ENCODE measurements at places on chromosomes 16 and 17. TPM values are rescaled to one million over a fixed set of nuclear protein-coding genes. Genes with fewer than 3 reads are reported as not detected.

- H3K4me3 ChIP-seq, result peak within 1 kb of the TSS; percentile 71
- peak; percentile 19 for DNase-seq
- H3K4me1 ChIP-seq, result peaks cover 5% of the 10 kb centered on the region
Observed at GRCh38 chr17:62627219-62627903, at the start of gene MRC2. Gene MRC2, plus strand, starts transcription at chr17:62627670. Its CDS starts 133 bp downstream, at chr17:62627803.

DNA sequence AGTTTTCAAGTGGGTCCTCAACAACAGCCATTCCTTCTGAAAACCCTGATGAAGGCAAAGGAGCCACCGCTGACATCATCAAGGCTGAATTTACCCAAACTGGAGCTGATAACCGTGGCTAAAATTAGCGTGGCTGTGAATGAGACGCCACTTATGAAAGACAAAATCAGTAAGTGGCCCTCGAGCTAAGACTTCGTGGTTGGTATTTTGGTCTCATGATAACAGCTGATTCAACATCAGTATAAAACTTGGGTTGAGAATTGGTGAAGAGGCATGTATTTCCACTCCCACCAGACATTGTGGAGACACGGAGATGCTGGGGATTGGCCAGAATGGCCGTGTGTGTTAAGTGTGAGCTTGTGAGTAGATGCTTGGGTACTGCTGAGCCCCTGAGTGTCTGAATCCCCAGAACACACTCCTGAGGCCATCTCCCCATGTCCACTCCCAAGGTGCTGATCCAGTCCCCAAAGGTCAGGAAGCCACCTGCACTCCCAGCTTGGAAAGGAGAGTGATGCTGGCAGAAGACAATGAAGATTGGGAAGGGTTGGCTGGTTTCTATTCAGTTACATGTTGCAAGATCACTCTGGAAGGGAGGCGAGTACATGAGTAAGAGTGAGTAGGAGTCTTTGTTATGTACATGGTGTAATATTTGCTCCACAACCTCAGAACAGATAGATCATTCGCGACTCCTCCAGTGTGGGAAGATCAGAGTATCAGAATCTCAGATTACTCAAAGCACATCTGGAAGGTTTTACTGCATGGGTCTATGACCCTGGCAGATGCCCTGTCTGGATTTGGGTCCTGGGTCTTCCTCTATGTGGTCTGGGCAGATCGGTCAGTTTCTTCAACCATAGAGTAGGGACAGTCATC, 207.7 kb downstream of the HS3ST3A1 start:
- no peaks in the 10 kb centered on the region for H3K4me1 ChIP-seq
- H3K4me3 ChIP-seq, result no peak overlapping the region
- no peak for DNase-seq
- no peak overlapping the region for H3K27ac ChIP-seq
- no peaks in the 10 kb centered on the region for H3K27me3 ChIP-seq

DNA sequence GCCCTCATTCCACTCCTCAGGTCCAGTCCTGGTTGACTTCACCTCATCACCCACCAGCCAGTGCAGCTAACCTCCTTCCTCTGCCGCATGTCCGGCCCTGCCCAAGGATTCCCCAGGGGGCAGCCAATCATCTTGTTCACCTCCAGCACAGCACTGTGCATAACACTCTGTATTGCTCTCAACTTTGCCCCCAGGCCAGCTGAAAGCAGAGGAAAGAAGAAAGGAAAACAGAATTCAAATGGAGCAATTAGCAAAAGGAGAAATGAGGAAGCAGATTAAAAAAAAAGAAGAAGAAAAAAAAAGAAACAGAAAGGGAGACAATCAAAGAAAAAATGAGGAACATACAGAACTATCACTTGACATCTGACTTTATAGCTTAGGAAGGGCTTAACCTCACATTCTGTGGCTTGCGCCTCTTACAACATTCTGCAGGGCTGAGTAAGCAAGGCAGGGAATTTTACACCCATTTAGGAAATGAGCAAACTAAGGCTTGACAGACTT, 26.1 kb downstream of the GAS7 start:
- H3K27me3 ChIP-seq, result peaks cover 15% of the 10 kb centered on the region
- no peaks in the 10 kb centered on the region for H3K36me3 ChIP-seq
- H3K4me1 ChIP-seq, result no peaks in the 10 kb centered on the region
- H3K4me3 ChIP-seq, result no peak overlapping the region
- no peak overlapping the region for H3K27ac ChIP-seq
- no peak for DNase-seq

Gene UTS2R
- total RNA-seq, result not detected

GRCh38 chr17:78239489-78239931, 8.1 kb downstream of the TMEM235 start:
- H3K27me3 ChIP-seq, result peaks cover 14% of the 10 kb centered on the region
- no peak overlapping the region for H3K4me3 ChIP-seq
- DNase-seq, result no peak
- H3K4me1 ChIP-seq, result no peaks in the 10 kb centered on the region
- no peaks in the 10 kb centered on the region for H3K36me3 ChIP-seq
- H3K27ac ChIP-seq, result no peak overlapping the region

Gene AGRP
- total RNA-seq, result not detected

DNA sequence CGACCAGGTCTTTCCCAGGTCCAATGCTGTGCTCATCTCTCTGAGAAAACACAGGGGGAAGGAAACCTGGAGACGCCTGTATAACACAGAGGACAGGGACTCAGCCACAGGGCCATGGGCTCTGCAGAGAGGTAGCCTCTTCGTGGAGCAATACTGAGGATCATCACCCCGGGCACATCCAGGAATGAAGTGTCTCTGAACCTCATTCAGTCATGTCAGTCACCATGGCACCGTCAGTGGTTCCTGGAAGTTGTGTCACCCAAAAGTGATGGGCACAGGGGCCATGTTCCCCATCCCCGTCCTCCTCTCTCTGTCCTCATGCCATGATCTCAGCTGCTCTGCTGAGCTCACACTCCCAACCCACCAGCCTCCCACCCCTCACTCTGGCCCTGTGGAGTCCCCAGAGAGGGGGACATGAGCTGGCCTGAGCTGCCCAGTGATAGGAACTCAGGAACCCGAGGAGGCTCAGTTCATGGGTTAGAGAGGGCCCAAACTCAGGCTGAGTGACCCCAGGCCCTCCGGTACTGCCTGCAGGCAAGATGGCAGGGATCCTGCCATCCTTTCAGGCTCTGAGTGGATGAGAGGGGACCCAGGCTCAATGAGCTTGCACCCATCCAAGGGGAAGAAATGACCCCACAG, 53.4 kb downstream of the PITPNM3 start:
- H3K27me3 ChIP-seq, result no peaks in the 10 kb centered on the region
- no peak overlapping the region for H3K27ac ChIP-seq
- no peak overlapping the region for H3K4me3 ChIP-seq
- peaks cover 7% of the 10 kb centered on the region for H3K36me3 ChIP-seq
- DNase-seq, result no peak

Gene C17orf67
- 4.6 TPM for total RNA-seq

DNA sequence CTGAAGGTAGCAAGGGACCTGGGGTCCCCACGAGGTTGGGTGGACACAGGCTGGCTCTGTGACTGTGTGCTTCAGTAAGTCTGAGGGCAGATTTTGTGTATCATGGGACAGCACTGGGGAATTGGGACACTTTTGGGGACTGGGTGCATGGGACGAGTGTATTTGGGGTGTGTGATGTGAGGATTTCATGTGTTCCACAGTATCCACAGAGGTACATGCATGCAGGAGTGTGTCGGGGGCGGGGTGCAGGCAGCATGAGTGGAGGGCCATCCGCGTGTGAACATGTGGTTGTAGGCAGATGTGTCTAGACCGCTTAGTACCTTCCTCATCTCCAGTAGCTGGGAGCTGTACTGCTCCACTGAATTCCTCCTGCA, 1.1 kb upstream of the DLX3 start:
- peaks cover 33% of the 10 kb centered on the region for H3K4me1 ChIP-seq
- no peak for DNase-seq
- H3K27me3 ChIP-seq, result peaks cover 84% of the 10 kb centered on the region
- peak overlapping the region; percentile 57 for H3K4me3 ChIP-seq

DNA sequence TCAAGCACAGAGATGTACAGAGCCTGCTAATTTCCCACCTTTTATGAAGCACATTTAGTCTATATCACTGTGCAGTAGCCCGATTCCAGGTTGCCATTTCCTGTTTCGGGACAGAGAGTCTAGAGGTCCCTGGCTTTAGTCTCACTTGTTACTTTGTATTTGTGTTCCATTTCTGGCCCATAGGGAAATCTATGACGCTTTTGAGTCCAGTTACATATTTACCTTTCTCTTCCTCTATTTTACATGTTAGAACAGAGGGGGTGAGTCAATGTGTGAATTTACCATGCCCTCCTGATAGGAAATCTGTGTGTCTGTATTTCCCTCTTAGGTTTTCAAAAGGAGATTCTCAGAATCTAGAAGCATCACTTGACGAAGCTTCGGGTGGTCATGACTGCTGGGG, 227.1 kb upstream of the ZFHX3 start:
- no peak overlapping the region for H3K4me3 ChIP-seq
- H3K27ac ChIP-seq, result no peak overlapping the region
- no peaks in the 10 kb centered on the region for H3K27me3 ChIP-seq
- H3K36me3 ChIP-seq, result no peaks in the 10 kb centered on the region
- DNase-seq, result no peak

Data from Calu3 (cell line).